Keratinocyte (primary cell): ENCODE measurements at places on chromosomes 2 and 18.

GRCh38 chr2:234533626-234534025, 36.7 kb upstream of the ARL4C start:
- no peak for DNase-seq

- no peak for DNase-seq
These were observed 1.4 kb downstream of the KCNS3 start for GRCh38 chr2:17879913-17880274.

DNA sequence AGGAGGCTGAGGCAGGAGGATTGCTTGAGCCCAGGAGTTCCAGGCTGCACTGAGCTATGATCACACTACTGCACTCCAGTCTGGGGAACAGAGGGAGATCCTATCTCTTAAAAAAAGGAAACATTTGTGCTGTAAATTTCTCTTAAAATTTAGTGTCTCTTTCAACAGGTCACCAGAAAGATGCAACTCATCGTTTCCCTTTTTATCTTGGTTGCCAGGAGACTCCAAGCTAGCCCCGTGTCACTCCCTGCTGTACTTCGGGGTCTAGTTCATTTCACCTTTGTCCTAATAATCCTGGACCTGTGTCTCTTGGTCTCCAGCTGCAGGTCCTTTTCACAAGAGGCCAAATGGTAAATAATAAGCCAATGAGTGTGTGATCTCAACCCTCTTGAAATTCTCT, 7.1 kb downstream of the HS1BP3 start:
- DNase-seq = no peak

DNA sequence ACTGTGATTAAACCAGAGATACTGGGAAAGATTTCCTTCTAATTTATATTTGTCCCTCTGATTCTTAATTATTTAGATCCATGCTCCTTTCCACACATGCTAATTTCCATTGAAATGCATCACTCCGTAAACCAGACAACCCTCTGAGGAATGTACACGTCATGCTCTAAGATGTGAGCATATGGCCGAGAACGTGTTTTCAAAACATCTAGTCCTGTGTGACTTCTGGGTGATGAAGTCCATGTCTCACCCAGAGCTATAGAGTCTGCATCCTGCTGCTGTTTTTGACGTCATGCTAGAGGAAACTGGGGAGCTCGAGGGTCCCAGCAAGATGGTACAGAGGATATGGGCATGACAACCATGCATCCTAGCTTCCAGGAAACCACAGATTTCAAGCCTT, 53.6 kb downstream of the CAPN13 start:
- no peak for DNase-seq

GRCh38 chr2:213559053-213559452, 274.8 kb downstream of the SPAG16 start:
- DNase-seq = no peak

- DNase-seq = no peak
These were observed 26.8 kb upstream of the CABLES1 start for GRCh38 chr18:23108496-23108895.

DNA sequence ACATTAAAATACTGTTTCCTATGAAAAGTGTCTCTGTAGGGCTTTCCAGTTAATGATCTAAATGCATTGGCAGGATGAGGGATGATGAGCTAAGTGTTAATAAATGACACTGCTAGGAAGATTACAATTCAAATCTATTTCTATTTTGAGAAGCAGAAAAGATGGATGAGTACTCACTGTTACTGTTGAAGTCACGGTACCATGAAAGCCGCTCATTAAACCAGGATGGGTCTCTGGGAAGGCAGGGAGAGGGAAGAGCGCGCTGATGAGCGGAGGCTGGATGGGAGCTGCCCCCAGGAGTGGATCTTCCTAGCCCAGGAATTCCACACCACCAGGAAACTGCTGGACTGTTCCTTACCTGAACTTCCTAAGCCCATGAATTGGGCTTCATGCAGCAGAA, 27.1 kb upstream of the TXNDC2 start:
- no peak for DNase-seq

DNA sequence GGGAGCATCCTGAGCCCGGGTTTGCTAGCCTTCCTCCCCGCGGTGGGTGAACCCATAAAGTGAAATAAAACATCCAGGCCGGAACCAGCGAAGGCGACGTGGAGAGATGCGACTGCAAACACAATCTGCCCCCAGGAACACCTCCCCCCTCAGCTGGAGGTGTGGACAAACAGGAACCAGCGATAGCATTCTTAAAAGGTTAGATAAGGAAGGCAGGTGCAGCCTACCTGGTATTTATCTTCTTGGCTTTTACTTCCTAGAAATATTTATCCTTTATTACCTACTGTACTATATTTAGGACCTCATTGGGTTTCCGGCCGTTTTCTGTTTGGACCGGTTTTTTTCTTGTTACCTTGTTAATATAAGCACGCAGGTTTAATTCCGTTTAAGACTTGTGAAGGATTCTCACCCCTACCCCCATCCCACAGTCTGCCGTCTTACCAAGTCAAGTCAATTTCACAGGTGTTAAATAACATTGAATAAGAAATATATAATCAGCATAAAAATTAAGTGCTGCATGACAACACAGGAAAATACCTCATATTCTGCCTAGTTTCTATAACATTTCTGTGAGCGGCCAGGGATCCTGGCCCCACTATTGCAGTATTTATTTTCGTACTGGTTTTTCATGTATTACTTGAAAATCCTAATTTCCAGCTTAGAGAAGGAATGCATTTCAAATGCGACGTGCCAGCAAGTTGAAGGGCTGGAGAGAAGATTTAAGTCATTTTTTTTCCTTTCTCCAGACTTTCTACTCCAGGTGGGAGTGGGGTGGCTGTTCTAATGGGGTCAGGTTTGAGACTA, 224.0 kb upstream of the ID2 start:
- DNase-seq = no peak

DNA sequence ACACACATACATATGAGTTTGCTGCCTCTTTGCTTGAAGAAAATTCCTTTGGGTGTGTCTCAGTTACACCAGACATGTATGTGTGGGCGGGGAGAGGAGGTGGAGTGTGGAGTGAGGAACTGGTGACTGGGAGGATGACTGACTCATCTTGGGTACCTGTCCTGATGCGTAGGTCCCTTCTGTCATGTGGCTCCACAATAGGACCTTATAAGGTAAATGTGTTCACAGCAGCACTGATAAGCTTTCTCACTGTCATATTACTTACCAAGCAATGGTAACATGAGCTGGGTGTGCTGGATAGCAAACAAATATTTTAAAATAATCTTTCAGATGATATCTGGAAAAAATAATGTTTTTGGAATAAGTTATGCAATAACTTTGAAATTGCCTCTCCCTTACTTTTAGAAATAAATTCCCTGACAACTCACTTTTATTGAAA, 45.1 kb downstream of the SLC9A2 start:
- peak; percentile 96 for DNase-seq

DNA sequence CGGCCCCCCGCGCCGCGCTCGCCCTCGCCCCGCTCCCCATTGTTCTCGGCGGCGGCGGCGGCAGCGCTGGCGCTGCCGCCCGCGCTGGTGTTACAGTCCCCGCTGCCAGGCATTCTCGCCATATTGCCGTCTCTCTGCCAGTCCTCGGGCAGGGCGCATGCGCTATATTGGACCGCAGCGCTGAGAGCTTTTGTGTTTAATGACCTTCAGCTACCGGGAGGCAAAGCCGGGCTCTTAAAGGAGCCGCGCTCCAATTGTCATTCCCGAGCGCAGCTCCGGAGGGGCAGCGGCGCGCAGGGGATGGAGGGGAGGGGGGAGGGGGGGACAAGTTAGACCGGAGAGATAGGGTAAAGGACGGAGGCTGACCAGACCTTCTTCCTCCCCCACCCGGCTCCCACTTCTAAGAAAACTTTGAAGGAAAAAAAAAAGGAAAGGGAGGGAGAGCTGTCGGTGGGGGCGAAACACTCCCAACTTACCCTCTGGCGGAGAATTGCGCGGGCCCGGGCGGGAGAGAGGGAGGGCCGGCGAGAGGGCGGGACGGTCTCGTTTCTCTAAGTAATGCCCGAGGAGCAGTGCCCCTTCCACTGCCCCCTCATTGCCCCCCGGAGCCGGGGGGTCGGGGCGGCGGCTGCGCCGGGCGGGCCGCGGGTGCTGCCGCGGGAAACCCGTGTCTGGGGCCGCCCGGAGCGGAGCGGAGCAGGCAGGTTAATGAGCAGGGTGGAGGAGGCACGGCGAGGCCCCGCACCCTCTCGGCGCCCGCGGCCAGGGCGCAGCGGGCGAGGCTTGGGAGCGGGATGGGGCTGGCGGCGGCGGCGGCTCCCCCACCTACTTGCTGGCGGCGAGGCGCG, at the start of gene KCTD1:
TSS of gene KCTD1 (minus strand) at position 139 of the 848 bp plus-strand sequence. CDS start at position 122, 17 bp downstream.
- DNase-seq = no peak

DNA sequence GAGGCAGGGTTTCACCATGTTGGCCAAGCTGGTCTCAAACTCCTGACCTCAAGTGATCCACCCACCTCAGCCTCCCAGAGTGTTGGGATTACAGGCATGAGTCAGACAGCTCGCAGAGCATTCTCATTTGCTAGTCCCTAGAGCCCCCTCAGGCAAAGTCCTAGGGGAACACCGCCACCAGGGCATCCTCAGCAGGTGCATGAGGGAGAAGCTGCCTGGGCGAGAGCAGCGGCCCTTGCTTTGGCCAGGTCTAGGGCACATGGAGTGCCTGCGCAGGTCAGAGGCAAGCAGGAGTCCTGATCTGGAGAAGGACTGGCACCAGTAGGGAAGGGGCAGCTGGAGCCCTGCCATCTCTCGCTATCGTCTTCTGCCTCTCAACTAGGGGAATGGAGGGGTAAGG, 32.4 kb downstream of the NGEF start:
- no peak for DNase-seq

- no peak for DNase-seq
These were observed 427 bp downstream of the RBKS start for GRCh38 chr2:27889774-27890145.

DNA sequence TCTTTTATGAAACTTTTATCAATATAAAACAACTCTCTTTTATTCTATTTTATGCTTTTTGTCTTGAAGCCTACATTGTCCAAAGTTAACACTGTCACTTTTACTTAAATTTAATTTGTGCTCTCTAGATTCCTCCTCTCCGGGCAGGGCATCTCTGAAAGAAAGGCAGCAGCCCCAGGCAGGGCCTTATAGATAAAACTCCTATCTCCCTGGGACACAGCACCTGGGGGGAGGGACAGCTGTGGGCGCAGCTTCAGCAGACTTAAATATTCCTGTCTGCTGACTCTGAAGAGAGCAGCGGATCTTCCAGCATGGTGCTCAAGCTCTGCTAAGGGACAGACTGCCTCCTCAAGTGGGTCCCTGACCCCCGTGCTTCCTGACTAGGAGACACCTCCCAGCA, 447.7 kb upstream of the FANCL start:
- DNase-seq = no peak

DNA sequence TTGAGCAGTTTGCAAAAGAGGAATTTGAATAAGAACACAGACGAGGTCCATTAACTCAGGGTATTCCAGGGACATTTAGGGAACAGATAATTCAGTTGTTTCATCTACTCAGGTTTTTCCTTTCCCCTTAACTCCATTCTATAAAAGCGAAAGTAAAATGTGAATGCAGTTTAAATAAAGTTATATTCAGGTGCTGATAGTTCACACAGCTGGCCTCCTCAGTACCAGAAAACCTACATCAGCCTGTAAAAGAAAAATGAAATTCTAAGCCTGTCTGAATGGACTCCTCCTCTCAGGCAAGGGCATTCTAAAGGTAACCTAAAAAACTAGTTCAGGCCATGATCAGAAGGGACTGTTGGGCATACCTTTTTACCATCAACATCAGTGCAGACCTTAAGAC, 873.8 kb downstream of the SUCLG1 start:
- DNase-seq = no peak

DNA sequence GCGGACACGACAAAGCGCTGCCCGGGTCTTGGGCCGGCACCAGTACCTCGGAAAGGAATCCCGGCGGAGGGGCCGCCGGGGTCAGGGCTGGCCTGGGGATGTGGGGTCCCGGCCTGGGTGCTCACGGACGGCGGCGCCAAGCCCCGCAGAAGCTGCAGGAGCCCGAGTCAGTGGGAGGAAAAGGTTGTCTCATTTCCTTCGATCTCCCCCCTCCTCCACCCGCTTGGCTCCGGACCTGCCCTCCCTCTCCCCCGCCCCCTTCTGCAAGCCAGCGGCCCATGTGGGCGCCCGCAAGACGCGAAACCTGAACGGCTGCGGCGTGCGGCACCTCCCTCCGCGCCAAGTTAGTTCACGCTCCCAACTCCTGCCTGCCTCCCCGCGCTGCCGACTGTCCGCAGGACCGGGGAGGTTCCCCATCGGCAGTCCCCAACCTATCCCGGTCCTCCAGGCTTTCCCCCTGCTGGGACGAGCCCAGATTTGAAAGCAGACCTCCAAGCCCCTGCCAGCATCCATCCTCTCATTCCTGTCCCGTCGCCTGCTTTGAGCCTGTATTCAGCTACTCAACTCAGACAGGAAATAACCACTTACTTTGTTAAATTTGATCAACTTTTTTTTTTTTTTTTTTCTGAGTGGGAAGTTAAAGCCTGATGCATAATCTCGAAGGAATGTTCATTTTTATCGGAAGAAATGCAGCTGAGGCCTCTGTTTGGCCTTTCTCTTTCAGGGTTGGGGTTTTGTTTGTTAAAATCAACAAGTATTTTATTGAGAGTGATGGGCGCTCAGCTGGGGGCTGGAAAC, at the start of gene EVA1A:
TSS of gene EVA1A (minus strand) at position 172 of the 798 bp plus-strand sequence. CDS start 42,799 bp downstream, outside the sequence.
- DNase-seq = no peak

DNA sequence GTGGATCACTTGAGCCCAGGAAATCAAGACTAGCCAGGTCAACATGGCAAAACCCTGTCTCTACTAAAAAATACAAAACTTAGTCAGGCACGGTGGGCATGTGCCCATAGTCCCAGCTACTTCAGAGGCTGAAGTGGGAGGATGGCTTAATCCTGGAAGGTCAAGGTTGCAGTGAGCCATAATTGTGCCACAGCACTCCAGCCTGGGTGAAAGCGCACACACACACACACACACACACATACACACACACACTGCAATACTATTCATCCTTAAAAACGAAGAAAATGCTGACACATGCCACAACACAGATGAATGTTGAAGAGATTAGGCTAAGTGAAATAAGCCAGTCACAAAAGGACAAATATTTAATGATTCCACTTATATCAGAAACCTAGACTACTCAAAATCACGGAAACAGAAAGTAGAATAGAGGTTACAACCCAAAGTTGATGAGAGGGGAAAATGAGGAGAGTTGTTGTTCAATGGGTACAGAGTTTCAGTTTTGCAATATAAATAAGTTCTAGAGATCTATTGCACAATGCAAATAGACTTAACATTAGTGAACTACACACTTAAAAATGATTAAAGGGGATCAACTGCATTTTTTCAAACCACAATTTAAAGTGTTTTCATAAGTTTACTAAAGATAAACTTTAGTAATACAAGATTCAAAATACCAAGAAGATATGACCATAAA, 114.5 kb downstream of the USP34 start:
- no peak for DNase-seq

- DNase-seq = no peak
These were observed 5.1 kb downstream of the NFATC1 start for GRCh38 chr18:79400591-79401381.

- no peak for DNase-seq
These were observed 4.3 kb upstream of the ASIC4 start for GRCh38 chr2:219509780-219510511.
